ENCODE measurements at places on chromosomes 2 and 18.

DNA sequence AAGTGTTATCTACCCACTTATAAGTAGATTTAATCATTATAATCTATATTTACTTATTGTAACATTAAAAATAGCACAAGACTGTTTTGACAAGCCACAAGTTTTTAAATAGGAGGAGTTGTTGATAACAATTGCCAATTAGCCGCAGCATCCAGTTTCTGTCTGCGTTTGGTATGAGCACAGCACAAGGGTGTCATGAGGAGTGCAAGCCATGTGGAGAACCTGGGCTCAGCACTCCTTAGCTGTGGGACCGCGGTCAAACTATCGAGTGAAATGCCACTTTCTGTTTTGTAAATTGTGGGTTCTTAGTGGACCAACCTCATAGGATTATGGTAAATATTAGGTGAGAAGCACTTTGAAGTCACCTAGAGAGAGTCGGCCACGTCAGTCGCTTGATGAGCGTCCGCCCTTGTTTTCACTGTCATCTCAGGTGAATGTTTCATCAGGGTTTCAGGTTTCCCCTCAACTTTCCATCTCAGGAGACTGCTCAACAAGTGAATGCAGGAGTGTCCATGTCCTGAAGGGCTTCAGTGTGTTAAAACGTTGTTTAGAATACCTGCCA, 294.5 kb downstream of the ZNF407 start:
- no peak for DNase-seq

DNA sequence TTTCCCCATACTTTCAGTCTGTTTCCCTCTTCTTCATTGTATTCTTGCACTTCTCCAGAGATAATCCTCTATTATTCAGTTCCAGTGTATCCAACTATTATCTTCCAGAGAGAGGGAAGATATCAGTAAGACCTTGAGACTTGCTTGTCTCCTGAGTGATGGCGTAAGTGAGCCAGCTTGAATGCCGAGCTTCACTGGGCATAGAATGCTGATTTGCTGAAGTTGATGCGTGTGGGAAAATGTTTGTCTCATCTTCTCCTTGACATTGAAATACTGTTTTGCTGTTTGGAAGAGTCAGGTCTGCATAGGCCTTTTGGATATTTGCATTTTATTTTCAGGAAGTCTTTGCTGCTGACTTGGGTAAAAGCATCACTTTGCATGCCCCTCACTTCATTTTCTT, 41.1 kb upstream of the MGAT5 start:
- DNase-seq: no peak

GRCh38 chr2:61222567-61222966, 60.6 kb downstream of the C2orf74 start:
- no peak for DNase-seq

- no peak for DNase-seq
These were observed 29.7 kb downstream of the NUP35 start for GRCh38 chr2:183153967-183154366.

- DNase-seq: no peak
These were observed 362.6 kb upstream of the SMIM21 start for GRCh38 chr18:75790111-75790510.

DNA sequence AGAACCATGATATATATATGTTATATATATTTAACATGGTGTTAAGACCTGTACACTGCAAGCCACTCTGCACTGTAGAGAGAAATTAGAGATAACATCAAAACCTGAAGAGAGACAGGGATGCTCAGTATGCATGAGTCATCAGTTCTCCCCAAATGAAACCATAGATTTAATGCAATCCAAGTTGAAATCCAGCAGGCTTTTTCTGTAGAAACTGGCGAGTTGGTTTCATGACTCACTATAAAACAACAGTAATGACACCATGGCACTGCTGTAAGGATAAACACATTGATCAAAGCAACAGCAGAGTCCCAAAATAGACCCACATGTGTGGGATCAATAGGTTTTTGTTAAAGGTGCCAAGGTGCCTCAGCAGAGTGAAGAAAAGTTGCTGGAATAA, 65.8 kb downstream of the RTP5 start:
- no peak for DNase-seq

DNA sequence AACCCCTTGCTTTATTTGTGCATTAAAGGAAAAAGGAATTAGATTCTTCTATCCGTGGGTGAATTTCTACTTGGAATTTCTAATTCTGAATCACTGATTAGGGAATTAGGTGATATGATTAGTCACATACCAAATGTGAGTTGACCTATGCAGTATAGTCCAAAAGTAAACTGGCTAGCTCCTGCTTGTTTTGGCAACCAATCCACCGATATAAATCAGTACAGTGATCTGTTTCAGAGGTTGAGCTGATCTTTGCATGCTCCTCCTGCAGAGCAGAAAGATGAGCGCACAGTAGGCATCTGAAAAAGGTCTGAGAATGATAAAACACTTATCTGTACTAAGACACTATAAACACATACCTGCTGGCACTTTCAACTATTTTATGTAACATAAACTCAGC, 86.6 kb downstream of the LRP1B start:
- DNase-seq: no peak

GRCh38 chr18:79870301-79871025, 72.7 kb downstream of the KCNG2 start:
- DNase-seq: peak; percentile 40

GRCh38 chr2:121771976-121772742, 16.7 kb downstream of the TSN start:
- DNase-seq: no peak

GRCh38 chr2:196801674-196802261, 2.3 kb upstream of the GTF3C3 start:
- DNase-seq: peak; percentile 29

DNA sequence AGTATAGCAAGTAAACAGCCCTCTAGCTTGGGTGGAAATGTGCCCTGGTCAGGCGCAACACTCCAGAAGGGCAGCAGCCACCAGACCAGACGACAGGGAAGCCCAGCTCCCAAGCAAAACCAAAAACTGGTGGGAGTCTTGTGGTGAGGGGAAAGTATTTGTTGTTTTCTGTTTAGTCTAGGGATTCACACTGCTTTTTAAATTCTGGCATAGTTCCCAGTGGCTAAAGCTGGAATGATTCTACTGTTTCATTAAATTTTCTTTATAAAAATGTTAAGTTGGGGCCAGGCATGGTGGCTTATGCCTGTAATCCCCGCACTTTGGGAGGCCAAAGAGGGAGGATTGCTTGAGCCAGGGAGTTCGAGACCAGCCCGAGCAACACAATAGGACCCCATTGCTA, 38.5 kb downstream of the MERTK start:
- DNase-seq: no peak

DNA sequence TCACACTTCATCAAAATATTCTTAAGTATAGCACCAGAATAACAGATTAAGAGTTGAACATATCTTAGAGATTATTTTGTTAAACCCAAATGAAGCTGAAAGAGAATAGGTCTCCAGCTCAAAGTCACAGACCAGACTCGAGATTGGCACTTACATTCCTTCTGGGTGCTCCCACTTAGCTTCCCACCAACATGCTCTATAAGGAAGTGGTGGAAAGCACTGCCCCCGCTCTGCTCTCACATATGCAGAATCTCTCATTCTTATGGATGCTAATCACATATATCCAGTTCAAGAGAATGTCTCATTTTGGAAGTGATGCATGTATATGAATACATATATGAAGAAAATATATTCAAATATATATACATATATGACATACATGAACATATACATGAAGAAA, 71.5 kb upstream of the CD226 start:
- DNase-seq: no peak

DNA sequence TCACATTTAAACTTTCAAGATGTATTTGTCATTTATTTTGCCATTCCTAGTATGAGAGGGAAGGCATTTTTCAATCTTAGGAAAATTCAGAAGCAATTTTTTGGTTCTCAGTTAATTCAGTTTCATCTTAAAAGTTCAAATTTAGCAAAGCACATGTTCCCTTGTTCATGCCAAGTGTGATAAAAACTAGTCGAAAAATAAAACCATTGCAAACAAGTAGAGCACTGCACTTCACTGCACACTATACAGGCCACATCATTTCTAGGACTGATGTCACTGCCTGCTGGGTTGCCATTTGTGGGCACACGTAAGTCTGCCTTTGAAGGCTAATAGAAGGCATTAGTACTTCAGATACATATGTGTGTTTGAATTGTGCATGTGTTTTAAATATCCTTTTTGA, 14.3 kb downstream of the TBR1 start:
- no peak for DNase-seq

GRCh38 chr2:213004197-213004821, 147.1 kb downstream of the IKZF2 start:
- DNase-seq: no peak

GRCh38 chr2:204920776-204921175, 375.5 kb downstream of the PARD3B start:
- no peak for DNase-seq

DNA sequence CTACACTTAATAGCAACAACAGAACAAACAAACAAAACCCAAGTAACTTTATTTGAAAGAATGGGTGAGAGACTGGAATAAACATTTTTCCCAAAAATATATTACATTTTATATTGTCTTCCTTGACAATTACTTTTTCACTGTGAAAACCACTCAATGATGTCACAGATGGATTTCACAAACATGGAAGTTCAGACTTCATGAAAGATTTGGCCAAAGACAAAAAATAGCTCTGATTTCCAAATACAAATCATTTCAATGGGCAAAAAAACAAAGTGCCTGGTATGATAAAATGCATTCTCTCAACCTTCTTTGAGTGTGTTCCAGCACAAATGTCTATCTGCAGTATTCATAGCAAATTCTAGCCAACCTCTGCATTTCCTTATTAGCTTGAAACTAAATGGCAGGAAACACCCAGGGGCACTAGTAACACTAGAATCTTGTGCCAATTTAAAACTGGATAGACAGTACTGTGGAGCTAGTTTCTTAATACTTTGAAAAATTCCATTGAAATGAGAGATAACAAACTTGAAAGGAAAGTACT, 28.5 kb upstream of the NAPG start:
- no peak for DNase-seq

- no peak for DNase-seq
These were observed 65.7 kb downstream of the RRM2 start for GRCh38 chr2:10188211-10188610.

GRCh38 chr2:208479342-208479741, 72.8 kb downstream of the PTH2R start:
- no peak for DNase-seq

DNA sequence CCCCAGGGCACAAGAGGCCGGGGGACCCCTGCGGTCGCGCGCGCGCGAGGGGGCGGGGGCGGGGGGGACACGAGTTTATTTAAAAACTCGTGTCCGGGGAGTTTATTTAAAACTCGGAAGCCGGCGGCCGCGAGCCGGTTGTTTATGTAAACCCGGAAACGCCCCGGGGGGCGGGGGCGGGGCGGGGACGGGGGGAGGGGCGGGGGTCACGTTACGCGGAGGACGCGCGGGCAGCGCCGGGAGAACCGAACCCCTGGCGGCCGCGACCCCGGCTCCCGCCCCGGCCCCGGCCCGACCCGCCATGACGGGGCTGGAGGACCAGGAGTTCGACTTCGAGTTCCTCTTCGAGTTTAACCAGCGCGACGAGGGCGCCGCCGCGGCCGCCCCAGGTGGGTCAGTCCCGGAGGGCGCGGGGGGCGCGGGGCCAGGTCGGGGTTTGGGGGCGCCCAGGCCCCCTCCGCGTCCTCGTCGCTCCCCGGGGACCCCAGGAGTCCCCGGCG, 4.4 kb downstream of the NFATC1 start:
- DNase-seq: peak; percentile 80

DNA sequence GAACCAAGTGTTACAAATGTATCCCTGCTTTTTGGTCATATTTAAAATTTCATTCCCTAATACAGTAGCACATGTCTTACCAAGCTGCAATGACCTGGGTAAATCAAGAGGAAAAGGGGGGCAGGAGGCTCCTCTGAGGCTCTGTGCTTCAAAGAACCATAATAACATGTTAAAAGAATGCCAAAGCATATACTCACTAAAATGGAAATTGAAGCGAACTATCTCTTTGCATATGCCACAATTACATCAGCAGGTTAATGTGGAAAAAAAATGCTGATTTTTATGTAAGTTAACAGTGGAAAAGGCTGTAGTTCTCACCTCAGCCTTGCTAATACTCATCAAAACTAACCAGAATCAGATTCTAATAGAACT, 37.5 kb upstream of the NCKAP5 start:
- DNase-seq: no peak

- DNase-seq: peak; percentile 4
These were observed 78.0 kb upstream of the HPCAL1 start for GRCh38 chr2:10224734-10225133.

- no peak for DNase-seq
These were observed 154.0 kb downstream of the TMEM17 start for GRCh38 chr2:62352031-62352430.

DNA sequence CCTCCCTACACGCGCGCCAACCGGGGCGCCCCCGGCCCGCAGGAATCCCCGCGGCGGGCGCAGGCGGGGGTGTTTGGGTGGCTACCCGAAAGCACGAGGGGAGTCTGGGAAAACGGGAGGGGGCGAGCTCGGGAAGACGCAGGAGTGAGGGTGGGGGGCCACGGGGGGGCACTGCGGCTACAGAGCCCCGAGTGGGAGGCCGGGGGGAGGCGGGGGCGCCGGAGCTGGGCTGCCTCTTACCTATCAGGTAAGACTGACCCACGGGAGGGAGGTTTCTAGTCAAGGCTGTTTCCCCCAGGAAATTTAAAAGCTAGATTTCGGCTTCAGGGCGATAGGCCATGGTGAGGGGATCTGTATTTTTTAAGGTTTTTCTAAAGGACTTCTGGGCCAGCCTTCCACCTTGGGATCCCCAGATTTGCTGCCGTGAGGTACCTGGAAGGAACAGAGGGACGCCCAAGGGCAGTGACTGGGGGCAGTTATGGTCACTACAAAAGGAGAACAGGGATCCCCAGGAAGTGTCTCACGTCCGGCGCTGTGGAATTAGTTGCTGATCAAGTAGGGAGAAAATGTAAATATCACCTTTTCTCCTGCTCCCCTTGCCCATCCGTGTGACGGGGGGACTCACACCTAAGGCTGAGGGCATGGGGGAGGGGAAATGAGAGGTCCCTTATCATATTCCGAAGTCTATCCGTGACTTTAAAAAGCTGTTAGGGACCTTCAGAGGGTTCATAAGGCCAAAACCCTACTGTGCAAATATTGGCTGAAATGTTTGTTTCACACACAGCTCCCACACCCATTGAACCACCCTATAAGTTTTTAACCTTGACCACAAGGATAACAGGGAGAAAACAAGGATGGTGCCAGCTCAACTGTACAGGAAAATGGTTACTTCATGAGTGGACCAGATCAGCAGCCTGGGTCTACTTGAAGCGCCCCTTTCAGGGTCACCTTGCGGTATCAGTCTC, 638 bp upstream of the IRS1 start:
- peak; percentile 48 for DNase-seq

GRCh38 chr2:183998041-183998796, 600.1 kb upstream of the ZNF804A start:
- no peak for DNase-seq

GRCh38 chr18:27824841-27825681, 351.9 kb downstream of the CDH2 start:
- DNase-seq: no peak

Data from left hindlimb (tissue), 1 donor.